ENCODE measurements at places on chromosomes 4 and X.

- DNase-seq, result no peak
Observed at GRCh38 chr4:128709268-128709667, 100.2 kb upstream of the JADE1 start.

DNA sequence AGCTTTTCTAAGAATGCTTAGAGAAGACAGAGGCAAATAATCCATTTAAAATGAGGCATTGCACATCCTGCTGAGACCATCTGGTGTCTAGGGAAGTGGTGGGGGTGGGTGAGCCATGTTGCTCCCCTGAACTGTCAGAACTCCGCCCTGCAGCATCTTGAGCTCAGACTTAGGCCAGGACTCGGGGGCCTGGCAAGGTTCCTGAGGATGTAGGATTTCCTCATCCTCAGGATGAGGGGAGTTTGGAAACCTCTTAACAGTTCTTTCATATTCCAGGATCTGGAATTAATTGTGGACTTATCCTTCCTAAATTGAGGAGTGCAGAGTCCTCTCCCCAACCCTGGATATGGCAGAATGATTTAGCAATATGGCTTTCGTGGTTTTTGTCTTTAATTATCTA is 6.6 kb downstream of the TLL1 start:
- DNase-seq, result no peak

- DNase-seq, result no peak
Observed at GRCh38 chr4:41644288-41644914, 104.1 kb downstream of the PHOX2B start.

- DNase-seq, result no peak
Observed at GRCh38 chrX:67587946-67588624, 44.3 kb downstream of the AR start.

DNA sequence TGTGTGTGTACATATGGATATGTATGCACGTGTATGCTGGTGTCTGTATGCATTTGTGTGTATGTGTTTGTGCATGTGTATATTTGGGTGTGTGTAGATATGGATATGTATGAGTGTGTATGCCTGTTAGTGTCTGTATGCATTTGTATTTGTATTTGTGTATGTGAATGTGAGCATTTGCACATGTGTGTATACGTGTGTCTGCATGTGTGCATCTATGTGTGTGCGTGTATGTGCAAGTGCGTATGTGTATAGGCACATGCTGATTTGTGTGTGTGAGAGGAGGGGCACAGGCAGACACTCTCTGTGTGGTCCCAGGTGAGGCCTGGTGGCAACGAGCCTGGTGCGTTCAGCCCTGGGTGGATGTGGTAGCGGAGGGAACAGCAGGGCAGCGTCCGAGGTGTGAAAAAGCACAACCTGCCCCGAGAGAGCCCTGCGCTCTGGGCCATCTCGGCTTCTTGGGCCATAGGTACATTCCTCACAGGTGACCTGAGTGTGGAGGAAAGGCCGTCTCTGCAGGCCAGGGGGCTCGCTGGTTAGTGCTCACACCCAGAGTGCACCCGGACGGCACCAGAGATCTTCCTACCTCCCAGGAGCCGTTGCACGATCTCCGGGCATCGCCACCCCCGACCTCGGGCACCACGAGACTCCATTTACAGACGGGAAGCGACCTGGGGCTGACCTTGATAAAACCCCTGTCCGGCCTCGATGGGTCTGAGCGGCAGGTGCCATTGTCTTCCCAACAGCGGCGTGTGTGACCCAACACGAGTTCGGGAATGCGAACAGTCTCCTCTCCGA is 45.0 kb downstream of the ASMT start:
- DNase-seq, result no peak

DNA sequence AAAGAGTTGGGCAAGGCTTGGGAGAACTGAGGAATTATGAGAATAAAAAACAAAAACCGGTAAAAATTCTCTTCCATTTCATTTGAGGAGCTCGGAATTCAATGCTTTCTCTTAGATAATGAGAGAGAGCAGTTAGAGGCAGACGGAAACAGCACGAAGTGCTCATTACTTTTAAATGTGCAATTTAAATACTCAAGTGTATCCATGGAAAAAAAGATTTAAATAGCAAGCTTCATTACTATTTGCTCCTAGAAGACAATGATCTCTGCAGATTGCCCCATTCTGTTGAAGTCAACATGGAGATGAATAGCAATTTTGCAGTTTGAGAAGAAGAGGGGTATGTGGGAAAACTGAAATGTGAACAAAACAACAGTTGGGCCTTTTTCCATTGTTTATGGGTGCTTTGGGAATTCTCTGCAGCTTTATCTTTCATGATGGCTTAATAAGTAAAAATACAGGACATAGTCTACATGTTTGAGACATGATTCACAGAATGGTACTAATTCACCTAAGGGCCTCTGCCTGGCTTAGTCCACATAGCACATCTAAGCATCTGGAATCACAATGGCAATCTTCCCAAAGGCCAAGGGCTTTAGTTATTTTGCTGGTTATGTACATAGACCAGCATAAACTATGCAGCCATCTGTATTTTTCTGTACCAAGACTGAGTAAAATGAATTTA is 512.7 kb upstream of the FAT1 start:
- DNase-seq, result no peak

DNA sequence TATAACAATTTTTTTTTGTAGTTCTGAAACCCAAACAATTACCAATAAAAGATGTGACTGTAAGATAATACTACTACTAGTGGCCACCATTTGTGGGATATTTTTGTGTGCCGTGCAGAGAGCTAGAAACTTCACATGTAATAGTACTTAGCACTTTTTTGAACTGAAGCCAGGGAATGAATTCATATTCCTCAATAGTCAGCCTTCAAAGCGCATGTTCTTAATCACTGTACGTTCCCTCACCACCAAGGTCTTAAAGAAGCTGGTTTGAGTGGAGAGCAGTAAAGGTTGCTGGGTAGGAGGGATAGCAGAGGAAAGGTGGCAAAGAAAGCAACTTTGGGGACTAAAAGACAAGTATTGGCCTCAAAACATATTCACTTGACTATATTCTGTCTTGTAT is 9.6 kb upstream of the RUFY3 start:
- no peak for DNase-seq

DNA sequence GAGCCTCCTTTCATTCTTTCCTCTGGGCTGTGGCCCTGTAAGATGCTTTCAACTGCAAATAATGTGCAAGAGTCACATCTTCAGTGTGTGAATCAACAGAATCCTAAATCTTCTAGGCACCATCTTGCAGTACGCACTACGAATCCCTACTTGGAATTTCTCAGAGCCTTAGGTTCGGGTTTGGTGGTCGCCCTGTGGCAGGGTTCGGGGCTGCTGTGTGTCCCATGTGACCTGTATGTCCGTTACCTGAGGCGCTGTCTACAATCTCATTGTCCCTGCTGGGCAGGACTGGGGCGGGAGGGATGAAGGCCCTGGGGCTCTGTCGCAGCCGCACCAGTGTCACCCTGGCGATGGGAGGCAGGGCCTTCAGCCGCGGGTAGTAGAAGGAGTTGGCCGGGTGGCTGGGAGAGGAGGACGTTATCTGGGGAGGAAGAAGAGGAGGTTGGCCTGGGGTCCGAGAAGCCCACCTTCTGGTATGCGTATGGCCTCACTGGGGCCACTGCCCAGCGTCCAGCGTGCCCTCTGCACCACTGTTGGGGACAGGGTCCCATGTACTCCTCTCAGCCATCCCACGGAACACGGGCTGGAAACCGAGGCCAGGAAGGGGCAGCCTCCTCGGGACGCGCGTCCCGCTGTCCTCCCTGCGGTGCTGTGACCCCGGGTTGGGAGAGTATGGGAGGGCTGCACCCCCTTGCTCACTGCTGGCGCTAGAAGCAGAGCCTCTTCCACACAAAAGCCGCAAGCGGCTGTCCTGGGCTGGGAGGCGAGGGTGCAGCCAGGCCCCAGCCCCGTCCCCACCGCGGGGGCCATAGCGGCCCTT is 2.0 kb downstream of the SPON2 start:
- DNase-seq, result no peak

- no peak for DNase-seq
Observed at GRCh38 chr4:14902342-14902741, 99.9 kb upstream of the CPEB2 start.

GRCh38 chrX:110034036-110034435 is 31.1 kb downstream of the TMEM164 start:
- no peak for DNase-seq

DNA sequence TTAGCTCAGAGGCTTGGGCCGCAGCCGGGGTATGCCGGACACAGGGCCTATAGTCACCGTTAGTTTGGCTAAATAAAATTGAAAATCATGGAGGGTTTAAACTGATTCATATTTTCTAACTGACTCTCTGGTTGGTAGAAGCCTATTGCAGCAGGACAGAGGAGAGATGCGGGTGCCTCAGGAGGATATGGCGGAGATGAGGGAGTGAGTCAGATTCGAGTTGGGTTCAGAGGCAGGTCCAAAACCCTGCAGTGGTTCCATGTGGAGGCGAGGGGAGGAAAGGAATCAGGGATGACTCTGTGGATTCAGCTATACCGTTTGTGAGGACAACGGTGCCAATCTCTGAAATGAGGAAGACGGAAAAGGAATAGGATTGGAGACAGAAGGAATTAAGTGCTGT is 176.6 kb downstream of the PALLD start:
- no peak for DNase-seq

- DNase-seq, result no peak
Observed at GRCh38 chr4:74884266-74884665, 48.6 kb upstream of the PARM1 start.

DNA sequence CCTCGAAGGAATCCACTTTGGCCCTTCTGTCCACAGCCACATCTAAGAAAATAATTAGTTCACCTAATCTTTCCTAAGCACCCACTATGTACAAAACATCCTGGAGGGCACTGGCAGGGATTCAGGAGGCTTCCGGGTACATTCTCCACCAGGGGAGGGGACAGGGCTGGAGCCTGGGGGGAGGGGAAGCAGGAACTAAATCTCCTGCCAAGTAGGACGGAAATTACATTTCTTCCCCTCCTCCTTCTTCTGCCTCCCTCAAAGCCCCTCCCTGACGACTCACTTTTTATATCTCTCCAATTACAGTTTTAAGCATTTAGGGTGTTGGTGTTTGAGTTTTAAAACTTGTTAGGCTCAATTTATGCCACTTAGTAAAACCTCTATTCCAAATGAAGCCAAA is 203.1 kb downstream of the BCOR start:
- no peak for DNase-seq

- no peak for DNase-seq
Observed at GRCh38 chrX:144275367-144275766, 391.5 kb downstream of the UBE2NL start.

- no peak for DNase-seq
Observed at GRCh38 chr4:174575436-174575835, 53.1 kb upstream of the HPGD start.

GRCh38 chr4:41514766-41515481 is 23.0 kb upstream of the LIMCH1 start:
- DNase-seq, result no peak

DNA sequence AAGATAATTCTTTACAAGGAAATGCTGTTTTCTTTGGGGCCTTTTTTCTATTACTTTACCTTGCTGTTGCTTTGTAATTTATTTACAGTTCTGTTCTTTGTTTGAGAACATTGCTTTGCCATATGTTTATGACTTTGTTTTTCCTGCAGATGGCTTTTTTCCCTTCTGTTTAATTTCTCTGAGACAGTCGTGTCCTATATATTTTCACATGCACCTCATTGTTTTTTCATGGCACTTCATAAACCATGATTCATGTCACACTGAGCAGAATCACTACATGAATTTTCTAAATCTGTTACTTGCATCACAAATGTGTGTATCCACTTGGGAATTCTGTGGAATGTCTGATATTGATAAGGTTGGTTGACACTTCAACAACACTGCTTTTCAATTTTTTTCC is 33.0 kb upstream of the PNPLA4 start:
- no peak for DNase-seq

GRCh38 chr4:161990721-161991120 is 173.1 kb downstream of the FSTL5 start:
- DNase-seq, result no peak

DNA sequence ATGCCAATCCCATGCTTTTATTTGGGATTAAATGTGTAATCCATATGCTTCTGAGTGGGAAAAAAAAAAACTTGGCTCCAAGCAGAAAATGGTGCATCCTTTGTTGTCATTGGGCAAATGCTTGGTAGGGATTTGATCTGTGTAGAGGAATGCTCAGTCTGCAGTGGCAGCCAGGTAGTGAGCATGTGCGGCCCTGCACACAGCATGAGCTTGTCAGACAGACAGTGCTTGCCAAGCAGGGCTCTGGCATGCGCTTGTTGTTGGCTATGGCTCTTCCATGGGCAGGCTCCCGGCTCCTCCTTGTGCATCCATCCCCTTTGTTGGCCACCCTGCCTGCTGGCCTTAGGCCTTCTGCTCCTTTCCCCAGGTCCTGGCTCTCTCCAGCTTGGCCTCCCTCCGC is 130.3 kb downstream of the GPR143 start:
- no peak for DNase-seq

DNA sequence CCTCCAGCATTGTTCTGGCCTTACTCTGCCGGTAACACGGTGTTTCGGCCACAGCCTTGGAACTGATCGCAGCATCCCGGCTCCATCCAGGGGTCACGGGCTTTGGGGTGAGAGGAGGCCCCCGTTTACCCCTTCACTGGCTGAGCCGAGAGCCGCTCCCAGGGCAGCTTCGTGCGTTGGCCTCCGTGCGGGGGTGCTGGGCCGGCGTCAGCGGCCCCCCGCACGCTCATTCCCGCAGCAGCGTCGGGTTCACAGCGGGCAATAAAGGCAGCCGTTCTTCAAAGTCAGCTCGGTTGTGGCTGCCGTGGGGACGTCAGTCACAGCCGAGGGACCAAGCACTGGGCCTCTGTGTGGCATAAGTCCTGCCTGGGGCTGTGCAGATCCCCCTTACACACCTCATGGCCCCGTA is 25.3 kb upstream of the PLCXD1 start:
- DNase-seq, result no peak

DNA sequence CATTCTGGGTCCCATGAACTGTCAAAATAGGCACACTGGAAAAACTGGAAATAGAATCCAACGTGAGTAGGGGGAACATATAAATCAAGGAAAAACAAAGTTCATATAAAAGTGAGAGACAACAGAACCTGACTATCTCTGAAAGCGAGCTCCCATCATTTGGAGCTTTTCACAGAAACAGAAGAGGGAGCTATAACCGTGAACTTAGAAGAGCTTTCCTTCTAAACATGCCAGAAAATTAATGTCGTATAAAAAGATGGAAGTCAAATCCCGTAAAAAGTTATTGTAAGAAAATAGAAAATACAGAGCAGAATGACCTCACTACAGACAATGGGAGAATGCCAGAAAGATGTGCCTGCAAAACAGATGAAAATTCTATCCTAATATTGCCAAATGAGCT is 23.9 kb upstream of the HSD17B10 start:
- DNase-seq, result no peak

DNA sequence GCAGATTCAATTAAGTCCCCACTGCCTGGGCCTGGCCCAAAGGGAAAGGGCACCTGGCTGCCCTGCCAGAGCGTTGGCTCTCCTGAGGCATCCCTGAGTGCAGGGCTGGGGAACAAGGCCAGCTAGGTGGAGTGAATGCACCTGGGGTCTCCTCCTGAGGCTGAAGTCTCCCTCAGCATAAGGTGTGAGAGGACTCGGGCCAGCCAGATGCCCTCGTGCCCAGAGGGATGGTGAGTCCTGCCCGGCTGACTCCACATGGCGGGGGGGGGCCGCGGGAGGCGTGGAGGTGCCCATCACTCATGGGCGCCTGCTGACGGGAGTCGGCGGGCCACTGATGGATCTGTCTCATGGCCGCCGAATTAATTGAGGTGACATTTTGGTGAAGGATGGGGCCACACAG is 87.8 kb downstream of the GATB start:
- DNase-seq, result no peak

- no peak for DNase-seq
Observed at GRCh38 chr4:114597410-114598115, 1.0 kb upstream of the UGT8 start.

All from stimulated activated CD8-positive, alpha-beta memory T cell treated with anti-CD3 and anti-CD28 coated beads, Interleukin-7, amount 100 ng/mL, for 1 hour (primary cell).